Stimulated activated effector memory CD8-positive, alpha-beta T cell treated with anti-CD3 and anti-CD28 coated beads, Interleukin-12 subunit alpha, Interleukin-12 subunit beta, amount 100 ng/mL, for 72 hours (primary cell): ENCODE measurements at places on chromosomes 2 and 18.

DNA sequence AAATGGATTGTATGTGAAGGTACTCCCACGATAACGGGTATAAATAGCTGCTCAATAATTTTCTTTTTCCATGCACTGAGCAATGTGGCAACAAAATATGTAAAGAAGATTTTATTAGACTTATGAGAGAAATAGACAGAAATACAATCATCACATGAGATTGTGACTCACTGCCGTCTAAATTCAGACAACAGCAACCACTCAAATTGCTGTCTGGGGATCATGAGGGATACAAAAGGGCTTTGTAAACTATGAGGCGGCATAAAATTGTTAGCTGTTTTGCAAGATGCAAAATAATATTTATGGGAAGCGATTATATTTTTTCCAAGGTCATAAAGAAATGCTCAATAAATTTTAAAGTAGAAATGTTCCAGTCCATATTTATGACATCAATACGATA, 259.1 kb upstream of the AGAP1 start:
- no peak for DNase-seq

GRCh38 chr2:64491426-64491825, 32.7 kb upstream of the AFTPH start:
- no peak for DNase-seq

DNA sequence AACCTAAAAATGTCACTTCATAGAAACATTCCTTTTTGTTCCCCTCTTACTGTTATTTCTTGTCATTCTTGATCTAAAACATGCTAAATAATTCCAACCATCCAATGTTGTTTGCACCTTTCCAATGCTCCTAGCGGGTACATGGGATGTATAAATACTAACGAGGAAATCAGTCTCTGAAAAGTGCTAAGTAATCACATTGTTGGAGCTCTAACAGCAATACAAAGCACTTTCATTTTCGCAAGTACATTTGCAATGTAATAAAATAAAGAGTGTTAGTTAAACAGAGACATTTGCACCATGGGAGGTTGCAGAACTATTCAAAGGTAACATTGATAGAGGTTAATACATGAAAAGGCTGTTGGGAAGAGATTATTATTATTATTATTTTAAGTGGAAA, 286.2 kb upstream of the ACVR2A start:
- no peak for DNase-seq

DNA sequence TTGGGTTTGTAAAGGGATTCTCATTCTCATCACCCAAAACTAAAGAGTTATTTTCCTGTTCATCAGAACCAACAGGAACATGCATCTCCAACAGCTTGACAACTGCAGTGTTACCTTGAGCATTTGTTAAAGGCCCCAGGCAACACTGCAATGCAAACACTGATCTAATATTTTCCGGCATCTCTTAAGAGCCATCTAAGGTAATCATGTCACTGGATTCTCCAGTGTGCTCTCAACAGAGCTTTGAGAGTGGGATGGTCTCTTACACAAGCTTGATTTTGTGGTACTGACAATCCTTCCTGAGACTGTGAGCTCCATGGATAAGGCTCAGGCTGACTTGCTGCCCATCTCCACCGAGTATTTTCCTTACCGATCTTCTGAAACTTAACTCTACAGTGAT, 90.5 kb upstream of the ITGB6 start:
- no peak for DNase-seq

- no peak for DNase-seq
These were observed 480.9 kb downstream of the TSN start for GRCh38 chr2:122236152-122236874.

- no peak for DNase-seq
These were observed 61.5 kb downstream of the PTPN4 start for GRCh38 chr2:119821266-119821665.

- DNase-seq: no peak
These were observed 27.4 kb downstream of the USP34 start for GRCh38 chr2:61443342-61444041.

DNA sequence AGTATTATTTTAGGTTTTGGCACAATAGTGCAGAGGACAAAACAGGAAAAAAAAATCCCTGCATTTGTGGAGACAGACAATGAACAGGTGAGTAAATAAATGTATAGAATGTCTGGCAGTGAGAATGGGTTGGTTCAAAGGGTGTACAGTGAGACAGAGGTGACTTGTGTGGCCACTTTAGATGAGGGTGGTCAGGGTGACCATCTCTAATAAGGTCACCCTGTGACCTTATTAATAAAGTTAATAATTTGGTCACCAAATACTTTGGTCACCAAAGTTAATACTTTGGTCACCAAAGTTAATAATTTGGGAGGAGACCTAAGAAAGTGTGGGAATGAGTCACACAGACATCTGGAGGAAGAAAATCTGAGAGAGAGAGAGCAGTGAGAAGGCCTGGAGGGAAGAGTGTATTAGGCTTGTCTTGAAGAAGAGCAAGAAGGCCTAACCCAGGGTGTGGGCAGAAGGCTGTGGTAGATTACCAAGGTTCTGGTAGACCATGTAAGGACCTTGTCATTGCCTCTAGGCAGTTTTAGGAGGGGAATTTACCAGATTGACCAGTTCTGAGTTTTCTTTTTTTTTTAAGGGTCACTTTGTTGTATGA, 1368.4 kb upstream of the CELF4 start:
- no peak for DNase-seq

- DNase-seq: no peak
These were observed 164.9 kb upstream of the SALL3 start for GRCh38 chr18:78814766-78815165.

- DNase-seq: no peak
These were observed 61.5 kb downstream of the INPP4A start for GRCh38 chr2:98505971-98506664.

DNA sequence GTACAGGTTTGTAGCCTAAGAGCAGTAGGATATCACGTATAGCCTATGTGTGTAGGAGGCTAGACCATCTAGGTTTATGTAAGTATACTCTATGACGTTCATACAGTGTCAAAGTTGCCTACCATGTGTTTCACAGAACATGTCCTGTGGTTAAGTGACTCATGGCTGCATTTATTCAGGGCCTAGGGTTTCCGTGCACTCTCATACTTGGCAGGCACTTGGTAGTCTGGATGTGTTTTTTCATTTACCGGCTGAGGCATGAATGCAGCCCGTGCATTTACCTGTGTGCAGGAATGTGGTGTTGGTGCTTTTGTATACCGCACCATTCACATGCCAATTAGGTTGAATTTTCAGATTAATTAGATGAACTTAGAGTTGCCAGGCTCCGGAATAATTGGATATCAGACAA, 43.4 kb downstream of the MYL12B start:
- peak; percentile 33 for DNase-seq
